ENCODE measurements at places on chromosomes 1 and 21.

- DNase-seq, result no peak
These were observed 418.6 kb downstream of the MRPL39 start for GRCh38 chr21:25188677-25189079.

- DNase-seq, result no peak
These were observed 317 bp downstream of the SPAG17 start for GRCh38 chr1:118184739-118185083.

GRCh38 chr1:168719306-168720111, 9.5 kb downstream of the DPT start:
- DNase-seq, result no peak

- no peak for DNase-seq
These were observed 19.0 kb upstream of the LRRC52 start for GRCh38 chr1:165524639-165525285.

- DNase-seq, result no peak
These were observed 103.3 kb upstream of the KCNK2 start for GRCh38 chr1:214979191-214979590.

- DNase-seq, result no peak
These were observed 84.8 kb upstream of the BCAR3 start for GRCh38 chr1:93766451-93766850.

DNA sequence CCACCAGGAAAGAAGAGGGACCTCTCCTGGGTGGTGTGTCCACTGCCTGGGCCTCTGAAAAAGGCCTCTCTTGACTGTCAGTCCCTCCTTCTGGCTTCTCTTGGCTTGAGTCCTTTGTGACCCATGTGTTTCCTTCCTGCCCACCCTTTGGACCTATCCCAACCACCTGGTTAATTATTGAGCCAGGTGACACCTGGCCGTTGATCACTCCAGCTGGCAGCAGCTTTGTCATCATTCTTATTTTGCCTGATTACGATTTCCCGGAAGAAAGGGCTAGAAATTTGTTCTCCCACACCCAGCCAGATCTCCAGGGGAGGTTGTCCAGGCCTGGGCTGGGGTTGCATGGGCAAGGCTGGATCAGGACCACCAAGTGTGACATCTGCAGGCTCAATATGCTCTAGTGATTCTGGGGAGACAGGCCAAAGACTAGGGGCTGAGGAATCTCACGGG, 24.8 kb downstream of the CSF1 start:
- no peak for DNase-seq

- DNase-seq, result no peak
These were observed 434.5 kb downstream of the KIF26B start for GRCh38 chr1:245589316-245589715.

- DNase-seq, result no peak
These were observed 13.3 kb upstream of the CAPN8 start for GRCh38 chr1:223678841-223679240.

- DNase-seq, result no peak
These were observed 44.2 kb downstream of the SLC19A1 start for GRCh38 chr21:45497846-45498645.

GRCh38 chr1:47382399-47382983, 33.6 kb upstream of the FOXE3 start:
- no peak for DNase-seq

DNA sequence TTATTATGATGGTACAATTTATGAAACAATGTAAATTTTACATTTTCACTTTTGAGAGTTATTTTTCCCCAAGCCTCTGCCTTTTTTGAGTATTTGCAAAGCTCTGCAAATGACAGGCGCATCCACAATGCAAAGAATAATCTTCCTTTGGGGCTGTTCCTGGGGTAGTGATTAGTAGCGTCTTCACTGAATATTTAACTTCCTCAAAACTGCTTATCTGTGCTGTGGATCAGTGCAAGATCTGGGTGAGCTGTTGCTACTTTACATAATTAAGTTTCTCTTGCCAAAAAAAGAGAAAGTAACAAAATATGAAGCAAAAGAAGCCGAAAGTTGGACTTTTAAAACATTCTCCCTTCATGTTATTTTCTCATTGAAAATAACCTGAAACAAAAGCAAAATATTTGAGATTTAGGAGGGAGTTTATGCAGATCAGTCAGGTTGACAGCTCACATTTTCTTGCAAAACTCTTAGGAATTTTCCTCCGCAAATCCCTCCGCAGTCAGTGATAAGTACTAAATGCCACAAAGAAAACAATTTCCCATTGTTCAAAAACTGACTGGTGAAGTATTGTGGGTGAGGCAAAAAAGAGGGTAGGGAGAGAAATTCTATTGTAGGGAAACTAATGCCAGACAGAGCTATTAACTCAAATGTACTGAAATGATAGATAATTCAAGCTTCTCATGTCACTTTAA, 276.4 kb upstream of the B3GALT2 start:
- no peak for DNase-seq

DNA sequence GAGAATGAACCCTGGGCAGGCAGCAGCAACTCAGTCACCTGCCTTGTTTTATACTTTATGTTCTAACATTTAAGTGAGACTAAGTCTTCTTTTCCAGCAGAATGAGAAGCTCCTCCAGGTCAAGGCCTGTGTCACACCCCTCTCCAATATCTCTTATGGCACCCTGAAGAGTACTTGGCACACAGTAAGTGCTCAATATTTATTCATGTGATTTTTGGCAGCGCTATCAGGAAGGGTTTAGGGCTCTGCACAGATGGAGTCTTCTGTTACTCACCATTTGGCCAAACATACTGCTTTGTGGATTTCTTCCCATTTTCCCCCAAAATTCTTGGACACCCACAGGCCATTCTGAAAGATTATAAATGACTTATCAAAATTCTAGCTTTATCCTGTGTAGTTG, 43.8 kb upstream of the MYBPHL start:
- DNase-seq, result no peak

DNA sequence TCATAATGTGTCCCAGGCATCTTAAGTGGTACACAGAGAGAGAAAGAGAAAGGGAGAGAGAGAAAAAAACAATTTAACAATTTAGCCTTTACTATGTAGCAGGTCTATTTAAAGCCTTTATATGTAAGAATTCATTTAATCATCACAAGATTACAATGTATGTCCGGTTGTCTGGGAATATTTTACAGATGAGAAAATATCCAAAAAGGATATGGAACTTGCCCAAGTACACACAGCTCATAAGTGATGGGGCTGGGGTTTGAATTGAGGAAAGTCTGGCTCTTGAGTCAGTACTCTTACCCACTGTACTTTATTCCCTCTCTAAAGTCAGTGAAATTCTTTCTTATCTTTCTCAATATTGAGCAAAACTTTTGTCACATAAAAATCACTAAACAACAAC, 104.6 kb downstream of the LYPLAL1 start:
- DNase-seq, result no peak

GRCh38 chr1:1306070-1306660, 1.6 kb downstream of the ACAP3 start:
- no peak for DNase-seq

GRCh38 chr1:94315552-94316116, 78.2 kb upstream of the ARHGAP29 start:
- DNase-seq, result no peak

GRCh38 chr1:187648091-187648490, 819.3 kb downstream of the PLA2G4A start:
- DNase-seq, result no peak

- DNase-seq, result no peak
These were observed 70.0 kb downstream of the FAAP20 start for GRCh38 chr1:2124446-2125198.

- no peak for DNase-seq
These were observed 9.4 kb downstream of the KIAA1614 start for GRCh38 chr1:180921891-180922630.

DNA sequence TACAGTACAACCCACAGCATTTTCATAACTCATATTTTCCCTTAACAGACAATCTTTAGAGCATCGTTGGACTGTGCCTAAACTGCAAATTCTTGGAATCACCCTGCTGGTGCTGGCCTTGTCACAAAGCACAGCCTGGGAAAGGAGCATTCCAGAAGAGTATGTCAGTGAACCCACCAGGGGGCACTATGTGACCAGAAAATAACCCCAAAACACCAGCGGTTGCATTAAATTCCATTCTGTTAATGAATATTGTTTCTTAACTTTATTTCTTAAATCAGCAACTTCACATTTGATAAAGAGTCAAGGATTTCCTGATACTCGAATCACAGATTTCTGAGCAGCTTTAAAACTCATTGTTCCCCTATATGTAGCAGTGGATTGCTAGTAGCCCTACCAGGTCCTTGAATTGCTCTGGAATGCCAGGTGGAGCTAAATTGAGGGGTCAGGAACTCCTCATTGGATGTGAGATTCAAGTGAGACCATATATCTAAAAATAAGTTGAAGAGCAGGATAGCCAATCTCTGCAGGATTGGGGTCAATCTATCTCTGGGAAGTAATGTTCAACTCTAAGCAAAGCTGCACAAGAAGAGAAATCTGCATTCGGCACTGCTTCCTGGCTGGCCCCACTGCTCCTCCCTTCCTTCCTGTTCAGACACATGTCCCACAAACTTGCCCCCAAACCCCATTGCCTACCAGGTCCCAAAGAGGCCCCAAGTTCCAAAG, 12.7 kb upstream of the RAB4A start:
- peak; percentile 14 for DNase-seq

DNA sequence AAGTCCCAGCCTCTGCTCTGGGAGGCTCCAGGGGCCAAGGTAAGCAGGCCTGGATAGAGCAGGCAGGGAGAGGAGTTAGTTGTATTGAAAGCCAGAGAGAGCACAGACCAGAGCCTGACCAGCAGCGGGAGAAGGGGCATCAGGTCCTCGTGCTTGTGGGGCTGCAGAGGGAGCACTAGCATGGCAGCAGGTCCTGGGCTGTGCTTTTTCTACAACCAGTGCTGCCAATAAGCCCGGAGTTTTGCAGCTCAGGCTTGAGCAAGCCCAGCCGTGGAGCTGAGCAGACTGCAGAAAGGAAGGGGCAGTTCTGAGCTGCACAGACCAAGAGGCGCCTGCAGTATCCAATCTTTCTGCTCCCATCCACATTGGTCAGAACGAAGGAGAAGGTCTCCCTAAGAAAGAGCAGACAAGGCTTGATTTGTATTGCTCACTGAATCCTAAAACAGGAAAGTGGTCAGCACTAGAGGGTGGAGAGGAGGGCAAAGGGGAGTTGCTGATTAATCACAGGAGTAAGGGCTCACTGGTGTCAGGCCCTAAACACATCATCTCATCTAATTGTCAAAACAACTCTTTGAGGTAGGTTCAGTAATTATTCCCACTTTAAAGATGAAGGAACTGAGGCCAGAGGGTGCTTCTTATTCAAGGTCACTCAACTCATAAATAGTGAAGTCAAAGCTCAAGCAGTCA, 2.7 kb downstream of the DENND2D start:
- DNase-seq, result no peak

GRCh38 chr21:23968722-23969647, 1638.3 kb downstream of the MRPL39 start:
- DNase-seq, result peak; percentile 41

- DNase-seq, result no peak
These were observed 68.9 kb downstream of the ST3GAL3 start for GRCh38 chr1:43776043-43776761.

DNA sequence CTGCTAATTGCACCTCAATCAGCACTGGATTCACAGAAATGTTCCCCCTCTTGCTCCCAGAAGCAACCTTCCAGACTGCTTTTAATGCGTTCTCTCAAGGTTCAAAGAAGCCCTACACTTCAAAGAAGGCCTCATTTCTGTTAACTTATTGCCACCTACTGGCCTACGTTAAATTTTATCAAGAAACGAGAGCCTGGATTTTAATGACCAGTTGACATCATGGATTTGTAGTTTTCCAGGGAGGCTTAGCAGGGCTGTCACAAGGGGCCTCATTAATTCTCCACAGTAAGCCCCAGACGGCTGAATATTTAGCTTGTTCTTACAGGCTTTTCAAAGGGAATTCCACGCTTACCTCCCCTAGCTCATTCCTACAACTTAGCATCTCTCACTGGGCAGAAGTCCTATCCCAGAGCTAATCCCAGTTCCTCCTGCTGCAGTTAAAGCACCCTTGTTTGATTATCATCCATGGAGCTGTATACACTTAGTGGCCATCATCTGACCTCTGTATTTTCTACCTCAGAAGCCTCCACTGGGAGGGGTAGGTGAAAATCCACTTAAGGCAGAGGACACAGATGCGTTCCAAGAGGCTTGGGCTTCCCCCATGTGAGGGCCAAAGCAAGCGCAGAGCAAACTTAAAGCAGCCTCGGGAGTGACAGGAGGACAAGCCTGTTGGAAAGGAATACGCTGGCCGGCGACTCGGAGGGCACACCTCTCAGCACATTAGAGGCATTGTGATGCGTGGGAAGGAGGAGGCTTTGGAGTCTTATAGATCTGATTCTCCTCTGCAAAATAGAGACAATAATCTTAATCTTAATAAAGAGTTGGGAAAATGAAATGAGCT, 32.2 kb upstream of the CYP4X1 start:
- DNase-seq, result no peak

DNA sequence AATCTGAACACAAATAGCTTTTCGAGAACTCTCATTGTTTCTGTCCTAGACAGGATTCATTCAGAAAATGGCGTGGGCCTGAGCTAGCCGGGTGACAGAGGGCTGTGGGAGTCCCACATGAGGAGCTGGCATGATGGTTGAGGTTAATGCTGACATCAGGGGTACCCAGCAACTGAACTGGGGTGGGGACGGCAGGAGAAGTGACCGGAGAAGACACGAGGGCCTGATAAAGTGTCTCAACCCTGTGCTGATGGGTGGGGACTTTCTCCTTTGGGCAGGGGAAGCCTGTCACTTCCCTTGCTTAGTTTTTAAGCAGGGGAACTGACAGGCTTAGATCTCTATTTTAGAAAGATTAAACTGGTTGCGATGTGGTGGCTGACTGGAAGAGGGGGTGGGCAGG, 14.6 kb downstream of the CHIT1 start:
- no peak for DNase-seq

DNA sequence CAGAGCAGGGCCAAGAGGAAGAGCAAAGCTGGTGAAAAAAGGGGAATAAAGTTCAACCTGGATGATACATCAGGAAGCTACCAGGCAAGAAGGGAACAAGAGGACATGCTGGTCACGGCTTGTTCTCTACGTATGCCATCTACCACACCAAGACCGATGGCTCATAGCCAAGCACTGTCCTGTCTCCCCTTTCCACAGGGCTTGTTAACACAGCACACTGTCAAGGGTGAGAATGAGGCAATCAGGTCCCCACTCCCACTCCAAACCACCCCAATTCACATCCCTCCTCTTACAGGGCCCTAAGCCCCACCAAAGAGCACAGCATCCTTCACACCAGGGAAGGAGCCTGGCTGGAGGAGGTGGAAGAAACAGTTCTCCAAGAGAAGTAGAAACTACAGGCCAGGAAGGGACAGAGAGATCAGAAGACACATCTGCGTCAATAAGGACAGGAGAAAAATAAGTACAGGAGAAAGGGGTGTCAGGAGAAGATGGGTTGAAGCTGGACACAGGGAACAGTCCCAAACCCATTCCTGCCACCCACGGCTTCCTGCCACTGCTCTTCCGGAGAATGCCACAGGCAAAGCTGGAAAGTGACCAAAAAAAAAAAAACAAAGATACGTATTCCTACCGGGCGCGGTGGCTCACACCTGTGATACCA, 923 bp upstream of the SHC1 start:
- no peak for DNase-seq
